ENCODE measurements at places on chromosomes 3 and 15.
A peak's percentile ranks its signal among the peaks of the same experiment; 100 is the strongest.

DNA sequence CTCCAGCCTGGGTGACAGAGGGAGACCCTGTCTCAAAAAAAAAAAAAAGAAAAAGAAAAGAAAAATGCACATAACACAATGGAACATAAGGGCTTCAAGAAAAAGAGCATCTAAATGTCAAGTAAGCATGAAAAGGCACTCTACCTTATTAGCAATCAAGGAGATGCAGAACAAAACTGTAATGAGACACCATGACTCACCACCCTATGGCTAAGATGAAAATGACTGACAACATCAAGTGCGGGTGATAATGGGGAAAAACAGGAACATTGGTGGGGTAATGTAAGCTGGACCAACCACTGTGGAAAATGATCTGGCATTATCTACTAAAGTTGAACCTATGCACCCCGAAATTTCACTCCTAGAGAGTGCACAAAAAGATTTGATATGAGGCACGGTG, 19.6 kb upstream of the NSMCE3 start:
- no peak for DNase-seq

DNA sequence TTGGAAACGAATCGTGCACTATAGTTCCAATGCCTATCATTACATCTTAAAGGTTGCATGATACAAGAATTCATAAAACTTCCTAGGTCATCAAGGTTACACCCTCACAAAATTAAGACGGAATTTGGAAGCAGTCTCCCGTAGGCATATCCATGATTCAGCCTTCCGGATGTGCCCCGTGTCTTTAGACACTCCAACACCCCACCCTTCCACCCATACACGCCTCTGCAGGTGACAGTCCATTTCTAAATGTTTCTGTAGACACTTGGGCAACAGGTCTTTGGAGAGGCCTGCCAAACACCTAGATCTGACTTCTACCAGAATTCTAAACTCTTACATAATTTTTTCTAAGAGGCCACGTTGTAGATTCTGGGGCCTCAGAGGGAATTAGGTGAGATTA, 49.8 kb downstream of the LDHAL6B start:
- peak; percentile 92 for DNase-seq

- DNase-seq = no peak
These were observed 24.2 kb downstream of the PFKFB4 start for GRCh38 chr3:48532271-48532976.

- no peak for DNase-seq
These were observed 36.6 kb downstream of the CHD2 start for GRCh38 chr15:92936693-92937092.

DNA sequence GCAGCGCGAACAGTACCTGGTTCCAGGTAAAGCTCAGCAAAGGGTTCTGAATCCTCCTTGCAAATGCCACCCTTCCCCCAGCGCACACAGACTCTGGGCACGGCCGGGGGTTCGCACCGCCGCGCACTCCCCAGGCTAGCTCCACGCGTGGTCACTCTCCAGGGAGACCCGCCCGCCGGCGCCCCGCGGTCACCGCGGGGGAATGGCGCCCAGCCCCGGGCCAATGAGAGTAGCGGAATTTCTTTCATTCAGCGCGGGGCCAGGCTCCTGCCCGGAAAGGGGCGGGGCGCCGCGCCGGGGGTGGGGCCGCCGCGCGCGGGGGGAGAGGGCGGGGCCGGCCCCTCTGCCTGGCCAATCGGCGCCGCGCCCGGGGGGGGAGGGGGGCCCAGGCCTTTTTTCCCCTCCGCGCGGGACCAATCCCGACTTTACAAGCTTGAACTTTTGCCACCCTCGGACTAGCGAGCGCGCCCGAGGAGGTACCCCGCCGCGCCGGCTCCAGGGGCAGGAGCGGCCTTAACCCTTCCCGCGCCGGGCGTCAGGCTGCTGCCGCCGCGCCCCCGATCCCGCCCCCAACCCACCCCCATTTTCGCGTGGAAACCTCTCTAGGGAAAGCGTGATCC, 1.1 kb upstream of the SMAD6 start:
- DNase-seq = peak; percentile 98

GRCh38 chr3:56979791-56980190, 80.7 kb upstream of the SPATA12 start:
- DNase-seq = no peak

DNA sequence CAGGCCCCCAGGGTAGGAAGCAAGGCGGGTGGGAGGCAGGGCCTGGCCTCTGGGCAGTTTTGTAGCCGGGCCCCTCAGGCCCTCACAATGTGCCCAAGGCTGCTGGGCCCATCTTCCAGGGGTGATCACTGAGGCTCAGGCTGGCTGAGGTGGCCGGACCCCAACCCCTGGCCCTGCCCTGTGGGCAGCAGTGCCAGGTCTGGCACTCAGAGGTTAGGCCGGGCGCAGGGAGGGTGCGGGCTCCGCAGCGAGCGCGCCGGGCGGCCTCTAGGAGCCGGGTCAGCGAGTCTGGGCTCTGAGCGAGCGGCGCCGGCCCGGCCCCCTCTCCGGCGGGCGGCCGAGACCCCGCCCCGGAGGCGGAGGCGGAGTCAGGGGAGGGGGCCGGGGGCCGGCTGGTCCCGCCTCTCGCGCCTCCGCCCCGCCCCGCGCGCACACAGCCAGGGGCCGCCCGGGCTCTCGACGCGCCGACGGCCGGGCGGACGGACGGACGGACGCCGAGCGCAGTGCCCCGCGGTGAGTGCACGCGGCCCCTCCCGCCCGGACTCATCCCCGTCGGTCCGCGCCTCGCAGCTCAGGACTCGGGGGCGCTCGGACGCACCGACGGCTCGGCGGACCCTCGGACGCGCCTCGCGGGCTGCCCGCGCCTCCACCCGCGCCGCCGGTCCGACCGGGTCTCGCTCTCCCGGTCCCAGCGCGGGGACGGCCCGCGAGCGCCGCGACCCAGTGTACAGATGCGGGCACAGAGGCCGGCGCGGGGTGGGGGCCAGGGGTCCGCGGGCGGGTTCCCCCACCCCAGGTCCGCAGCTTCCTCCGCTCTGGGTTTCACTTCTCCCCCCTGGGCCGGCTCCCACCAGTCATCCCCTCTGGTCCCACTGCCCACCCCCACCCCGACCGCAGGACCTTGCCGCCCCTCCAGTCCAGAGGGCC, at the start of gene FBLN2:
TSS of gene FBLN2 (plus strand) at position 430 of the 927 bp plus-strand sequence. CDS start 21,231 bp downstream, outside the sequence.
- no peak for DNase-seq

GRCh38 chr3:185082149-185082548, 70.7 kb downstream of the C3orf70 start:
- no peak for DNase-seq

GRCh38 chr3:195238081-195238571, 32.8 kb downstream of the XXYLT1 start:
- DNase-seq = no peak

- DNase-seq = no peak
These were observed 9.8 kb downstream of the CMTM6 start for GRCh38 chr3:32492684-32493436.

DNA sequence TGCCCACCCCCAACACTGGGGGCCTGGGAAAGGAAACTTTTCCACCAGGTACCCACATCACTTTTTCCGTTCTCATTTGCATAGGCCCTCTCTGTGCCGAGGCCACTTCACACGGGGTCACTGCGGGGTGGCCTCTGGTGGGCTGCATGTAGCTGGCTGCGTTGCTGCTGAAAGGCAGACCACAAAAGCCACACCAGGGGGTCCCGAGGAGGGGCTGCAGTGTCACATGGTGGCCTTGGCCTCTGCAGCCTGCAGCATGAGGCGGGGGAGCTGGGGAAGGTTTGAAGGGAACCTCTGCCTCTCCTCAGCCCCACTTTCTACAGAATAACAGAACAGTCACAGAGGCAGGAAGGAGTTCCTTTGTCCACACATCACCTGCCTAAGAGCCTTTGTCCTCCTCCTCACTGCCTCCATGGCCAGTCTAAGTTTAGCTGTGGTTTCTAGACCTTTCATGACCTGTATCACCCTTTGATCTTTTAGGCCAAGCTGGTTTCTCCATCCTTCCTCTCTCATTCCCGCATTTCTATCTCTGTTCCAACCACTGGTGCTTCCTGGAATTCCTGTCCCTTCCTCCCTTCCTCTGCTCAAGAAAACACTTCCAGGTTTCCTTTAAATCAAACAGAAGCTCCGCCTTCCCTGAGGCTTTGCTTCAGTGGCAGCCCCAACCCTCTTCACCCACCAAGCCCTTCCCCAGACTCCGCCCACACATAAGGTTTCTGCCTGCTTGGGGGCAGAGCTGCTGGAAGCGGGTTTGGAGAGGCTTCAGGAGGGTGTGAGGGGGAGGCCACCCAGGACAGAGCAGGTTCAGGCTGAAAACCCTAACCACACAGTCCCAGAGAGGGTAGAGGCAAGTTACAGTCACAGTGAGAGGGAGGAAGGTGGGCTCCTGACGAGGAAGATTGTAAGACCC, 150.7 kb upstream of the TLE3 start:
- DNase-seq = no peak

- DNase-seq = no peak
These were observed 2.9 kb downstream of the ADPRH start for GRCh38 chr3:119582178-119582577.

DNA sequence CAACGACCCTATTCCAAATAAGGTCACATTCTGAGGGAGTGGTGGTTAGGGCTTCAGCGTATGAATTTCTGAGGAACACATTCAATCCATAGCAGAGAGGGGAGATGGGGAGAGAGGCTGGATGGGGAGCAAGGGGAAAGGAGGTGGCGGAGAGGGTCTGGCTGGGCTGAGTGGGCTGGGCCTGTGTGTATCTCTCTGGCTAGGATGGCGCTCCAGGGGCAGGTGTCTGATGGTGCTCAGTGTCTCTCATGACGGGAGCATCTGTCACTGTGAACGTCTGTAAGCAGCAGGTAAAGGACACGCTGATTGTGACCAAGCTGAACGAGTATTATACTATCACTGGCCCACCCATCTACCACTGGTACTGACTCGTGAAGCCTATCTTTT, 159.6 kb downstream of the XXYLT1 start:
- no peak for DNase-seq

DNA sequence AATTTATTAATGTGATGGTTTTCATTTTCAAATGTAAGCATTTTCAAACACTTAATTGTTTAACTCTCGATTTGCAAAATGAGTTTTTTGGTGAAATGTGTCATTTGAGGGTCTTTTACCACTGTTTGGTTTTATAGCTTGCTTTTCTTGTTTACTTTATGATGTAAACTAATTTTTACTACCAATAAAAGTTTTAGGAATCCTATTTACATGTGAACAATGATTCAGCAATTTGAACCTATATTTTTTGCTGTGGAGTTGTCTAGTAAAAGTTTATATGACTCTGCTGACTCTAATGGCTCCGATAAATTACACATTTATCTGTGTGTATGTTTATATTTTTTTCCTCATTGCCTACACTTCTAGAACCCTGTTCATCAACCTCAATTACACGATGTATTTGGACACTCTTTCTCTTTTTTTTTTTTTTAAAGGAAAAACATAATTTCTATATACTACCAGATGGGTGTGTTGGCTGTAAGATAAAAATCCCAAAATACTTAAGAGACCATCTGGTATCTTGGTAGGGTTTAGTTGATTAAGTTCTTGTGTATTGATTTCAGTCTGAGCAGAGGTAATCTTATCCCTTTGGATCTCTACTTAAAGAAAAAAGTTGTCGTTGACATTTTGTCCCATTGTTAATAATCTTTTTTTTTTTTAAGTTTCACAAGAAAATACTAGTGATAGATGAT, 89.5 kb downstream of the PTPRG start:
- DNase-seq = no peak

DNA sequence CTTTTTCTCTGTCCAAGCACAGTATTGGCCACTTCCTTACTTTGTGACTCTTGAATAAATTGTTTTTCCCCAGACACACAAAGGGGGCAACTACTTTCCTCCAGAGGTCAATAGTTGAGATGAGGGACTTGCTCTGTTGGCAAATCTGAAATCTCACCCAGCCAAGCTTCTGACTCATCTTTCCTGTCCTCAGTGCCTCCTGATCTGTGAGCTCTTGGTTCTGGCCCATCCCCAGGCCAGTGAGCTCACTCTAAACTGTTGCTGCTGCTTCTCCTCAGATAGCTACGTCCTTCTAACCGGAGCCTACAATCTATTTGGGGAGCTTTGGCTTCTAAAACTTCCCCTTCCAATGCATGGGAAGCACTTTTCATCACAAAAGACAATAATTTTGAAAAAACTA, 50.0 kb upstream of the NMD3 start:
- DNase-seq = no peak
